ENCODE measurements at places on chromosomes 13 and 19. TPM values are rescaled to one million over a fixed set of nuclear protein-coding genes. Genes with fewer than 3 reads are reported as not detected.

The NFIX gene
- 21.8 TPM for total RNA-seq

The IL11 gene
- total RNA-seq = 0.09 TPM

The P2RY11 gene
- 2.0 TPM for total RNA-seq

The EMP3 gene
- 84.4 TPM for total RNA-seq

The URAD gene
- not detected for total RNA-seq

The ANKRD24 gene
- 0.38 TPM for total RNA-seq

The THSD1 gene
- total RNA-seq = 26.5 TPM

The COX7A1 gene
- 4.4 TPM for total RNA-seq

The PLA2G4C gene
- total RNA-seq = 40.9 TPM

The C19orf67 gene
- not detected for total RNA-seq

The CBARP gene
- 1.3 TPM for total RNA-seq

The LILRA5 gene
- not detected for total RNA-seq

The TMEM147 gene
- 73.4 TPM for total RNA-seq

The ZNF547 gene
- total RNA-seq = 3.6 TPM

The TYROBP gene
- total RNA-seq = not detected

The C3 gene
- total RNA-seq = 0.09 TPM

The ZSCAN4 gene
- not detected for total RNA-seq

The MZT1 gene
- 16.4 TPM for total RNA-seq

The RASGRP4 gene
- total RNA-seq = not detected

The VSIG10L gene
- total RNA-seq = 0.18 TPM

The CRX gene
- not detected for total RNA-seq

The DKKL1 gene
- not detected for total RNA-seq

The TLE5 gene
- 148 TPM for total RNA-seq

The PPP6R1 gene
- 32.9 TPM for total RNA-seq

The RNU6-9 gene
- total RNA-seq = not detected

The RNF113B gene
- total RNA-seq = not detected

Measured in endothelial cell of coronary artery (primary cell).